ENCODE measurements at places on chromosomes 3 and 15.

DNA sequence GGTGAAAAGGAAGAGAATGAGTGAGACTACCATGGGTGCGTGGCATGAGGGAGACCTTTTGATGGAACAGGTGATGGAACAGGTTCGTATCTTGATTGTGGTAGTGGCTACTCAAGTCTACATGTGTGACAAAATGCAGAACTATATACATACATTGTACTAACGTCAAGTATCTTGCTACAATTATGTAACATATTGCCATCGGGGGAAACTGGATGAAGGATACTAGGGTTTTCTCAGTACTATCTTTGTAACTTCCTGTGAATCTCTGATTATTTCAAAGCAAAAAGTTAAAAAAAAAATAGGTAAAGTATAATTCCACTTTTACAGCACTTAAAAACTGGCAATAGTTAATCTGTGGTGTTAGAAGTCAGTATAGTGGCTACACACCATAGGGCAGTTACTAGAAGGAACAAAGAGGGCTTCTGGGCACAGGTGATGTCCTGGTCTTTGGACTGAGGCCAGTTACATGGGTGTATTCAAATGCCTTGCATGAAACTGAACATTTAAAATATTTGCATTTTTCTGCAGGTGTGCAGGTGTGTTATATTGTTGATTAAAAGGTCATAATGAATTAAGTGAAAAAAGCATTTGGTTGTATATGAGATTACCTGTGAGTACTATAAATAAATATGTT, 61.4 kb downstream of the LRRK1 start:
- DNase-seq: no peak

DNA sequence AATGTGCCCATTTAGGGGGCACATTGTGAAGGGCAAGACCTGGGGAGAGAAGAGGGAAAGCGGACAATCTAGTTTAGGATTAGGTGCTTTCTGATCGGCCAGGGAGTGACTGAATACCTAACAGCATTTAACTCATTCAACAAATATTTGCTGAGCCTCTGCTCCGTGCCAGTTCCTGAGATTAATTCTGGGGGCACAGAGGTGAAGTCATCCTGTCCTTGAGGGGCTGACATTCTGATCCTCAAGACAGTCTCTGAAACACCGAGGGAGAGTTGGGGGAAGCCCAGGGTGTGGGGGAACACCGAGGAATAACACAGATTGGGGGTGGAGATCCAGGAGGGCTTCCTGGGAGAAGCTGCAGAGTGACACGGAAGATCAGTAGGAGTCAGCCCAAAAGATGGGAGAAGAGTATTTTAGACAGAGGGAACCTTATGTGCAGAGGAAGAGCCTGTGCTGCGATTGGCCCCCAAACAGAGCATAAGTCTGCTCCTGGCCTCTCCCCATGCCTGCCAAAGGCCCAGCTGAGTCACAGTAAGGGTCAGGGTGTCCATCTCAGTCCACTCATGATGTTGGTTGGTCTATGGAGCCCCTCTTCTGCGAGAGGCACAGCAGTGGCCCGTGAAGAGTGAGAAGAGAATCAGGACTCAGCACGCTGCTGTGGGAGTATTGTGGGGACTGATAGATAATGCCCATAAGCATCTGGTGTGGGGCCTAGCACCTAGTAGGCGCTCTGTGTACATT, 60.2 kb downstream of the AMOTL2 start:
- DNase-seq: no peak

- DNase-seq: no peak
Observed at GRCh38 chr3:181298421-181298820, 308.9 kb upstream of the DNAJC19 start.

- DNase-seq: no peak
Observed at GRCh38 chr3:45907769-45908705, 21.7 kb downstream of the CCR9 start.

GRCh38 chr3:71423151-71423906, 160.2 kb downstream of the FOXP1 start:
- DNase-seq: no peak

DNA sequence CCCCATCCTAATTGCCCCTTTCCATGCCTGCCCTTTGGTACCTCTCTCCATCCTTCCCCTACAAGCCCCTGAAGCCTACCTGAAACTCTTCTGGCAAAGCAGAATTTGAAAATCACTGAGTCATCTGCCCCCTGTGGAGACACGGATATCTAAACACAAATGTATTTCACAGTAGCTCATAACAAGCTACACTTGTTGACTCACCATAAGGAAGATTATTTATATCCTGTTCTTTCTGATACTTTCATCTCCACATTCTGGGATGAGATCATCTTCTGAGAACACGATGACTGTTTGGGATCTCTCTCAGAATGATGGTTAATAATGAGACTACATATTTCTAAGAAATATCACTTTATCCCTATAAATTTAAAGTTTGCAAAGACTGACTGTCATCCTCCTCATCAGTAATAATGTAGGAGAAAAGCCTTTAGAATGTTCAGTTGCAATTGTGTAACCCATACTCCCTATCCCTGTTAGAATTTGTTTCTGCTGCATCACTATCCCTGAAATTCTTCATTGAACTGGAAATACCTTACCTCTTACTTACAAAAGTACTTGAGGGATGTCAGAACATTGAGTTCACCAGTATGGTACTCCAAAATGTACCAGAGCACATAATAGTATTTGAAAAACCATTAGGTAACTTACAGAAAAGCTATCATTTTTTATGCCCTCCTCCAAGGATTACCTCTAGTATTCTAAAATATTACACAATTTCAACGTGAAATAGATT, 116.1 kb upstream of the IL12A start:
- DNase-seq: no peak

- DNase-seq: no peak
Observed at GRCh38 chr15:101043911-101044624, 124.9 kb downstream of the LRRK1 start.

- DNase-seq: no peak
Observed at GRCh38 chr3:94372026-94372425, 309.2 kb downstream of the NSUN3 start.

- DNase-seq: no peak
Observed at GRCh38 chr15:73939138-73939537, 12.9 kb downstream of the LOXL1 start.

- DNase-seq: no peak
Observed at GRCh38 chr15:48671103-48672022, 25.9 kb upstream of the FBN1 start.

GRCh38 chr3:181626036-181626435, 85.7 kb upstream of the SOX2 start:
- DNase-seq: no peak

DNA sequence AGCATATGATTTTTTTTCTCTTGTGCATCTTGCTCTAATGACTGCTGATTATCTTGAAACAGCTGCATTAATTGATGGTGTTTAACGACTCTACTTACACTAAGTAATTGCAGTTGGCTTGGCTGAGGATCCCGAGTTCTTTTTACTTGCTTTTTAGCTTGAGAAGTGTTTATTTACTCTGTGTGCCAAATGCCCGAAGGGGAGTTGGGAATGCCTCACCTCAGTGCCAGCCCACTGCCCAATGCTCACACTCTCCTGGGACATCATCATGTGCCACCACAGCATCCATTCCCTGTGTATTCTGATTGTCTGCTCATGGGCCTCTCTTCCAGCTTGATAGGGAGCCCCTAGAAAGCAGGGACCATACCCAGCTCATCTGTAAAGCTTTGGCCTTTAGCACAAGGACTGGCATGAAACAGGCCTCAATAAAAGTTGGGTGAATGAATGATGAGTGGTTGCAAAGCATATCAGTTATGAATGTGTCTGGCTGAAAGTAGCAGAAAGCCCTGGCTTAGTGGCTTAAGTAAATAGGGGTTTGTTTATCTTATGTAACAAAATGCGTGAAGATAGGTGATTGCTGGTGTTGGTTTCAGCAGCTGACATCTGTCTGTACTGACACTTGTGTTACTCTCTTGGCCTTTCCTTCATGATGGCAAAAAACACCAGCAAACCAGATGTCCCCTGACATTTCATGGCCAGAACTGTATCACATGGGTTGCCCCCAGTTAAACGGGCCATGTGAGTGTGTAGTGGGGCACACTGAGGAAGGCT, 8.1 kb downstream of the PXYLP1 start:
- no peak for DNase-seq

DNA sequence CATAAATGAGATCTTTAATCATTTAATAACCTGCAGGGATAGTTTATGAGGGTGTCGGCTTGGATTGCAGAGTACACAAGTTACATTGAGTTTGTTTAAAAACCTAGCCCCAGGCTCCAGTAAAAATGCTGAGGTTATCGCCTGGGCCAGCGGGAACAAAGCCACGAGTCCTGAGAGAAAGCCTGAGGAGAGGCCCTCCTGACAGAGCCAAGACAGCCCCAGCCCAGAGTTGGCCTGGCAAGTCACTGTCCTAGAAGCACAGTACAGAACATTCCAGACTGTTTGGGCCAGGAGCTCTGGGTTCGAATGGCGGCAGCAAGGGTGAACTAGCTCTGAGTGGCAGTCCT, 32.4 kb downstream of the SEC61A1 start:
- DNase-seq: no peak

- DNase-seq: no peak
Observed at GRCh38 chr3:13280811-13281506, 139.2 kb downstream of the NUP210 start.

DNA sequence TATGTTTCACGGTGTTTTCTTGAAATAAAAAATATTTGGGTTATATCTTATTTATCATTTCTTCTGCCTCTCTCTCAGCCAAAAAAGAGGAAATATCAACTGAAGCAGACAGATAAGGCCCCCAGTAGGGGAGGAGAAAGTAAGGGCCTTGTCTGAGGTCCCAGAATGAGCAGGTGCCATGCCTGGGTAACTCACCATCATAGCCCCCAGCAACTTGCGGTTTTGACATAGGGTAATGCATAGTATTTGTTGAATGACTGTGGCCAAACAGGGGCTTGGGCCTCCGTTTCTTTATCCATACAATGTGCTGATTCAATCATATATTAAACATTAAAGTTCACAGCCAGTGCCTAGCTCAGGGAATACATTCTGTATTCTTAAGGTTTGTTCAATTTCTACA, 119.6 kb downstream of the ABI3BP start:
- no peak for DNase-seq

DNA sequence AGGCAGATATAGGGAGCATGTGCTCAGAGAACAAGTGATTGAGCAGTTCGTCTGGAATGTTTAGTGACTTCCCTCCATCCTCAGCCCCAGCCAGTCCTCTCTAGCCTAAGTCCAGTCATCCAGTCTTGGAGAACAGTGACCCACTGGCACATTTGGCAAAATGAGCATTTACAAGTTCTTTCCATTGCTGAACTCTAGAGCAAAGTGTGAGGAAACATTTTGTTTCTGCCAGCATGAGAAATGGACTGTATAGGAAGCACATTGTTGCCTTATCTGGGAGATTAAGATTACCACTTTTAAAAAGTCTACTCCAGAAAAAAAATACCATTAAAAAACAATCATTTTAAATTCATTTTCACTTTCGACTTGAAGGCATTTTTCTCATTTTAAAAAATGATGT, 353.6 kb downstream of the SHQ1 start:
- no peak for DNase-seq

GRCh38 chr3:110731148-110731547, 340.5 kb upstream of the NECTIN3 start:
- DNase-seq: no peak

DNA sequence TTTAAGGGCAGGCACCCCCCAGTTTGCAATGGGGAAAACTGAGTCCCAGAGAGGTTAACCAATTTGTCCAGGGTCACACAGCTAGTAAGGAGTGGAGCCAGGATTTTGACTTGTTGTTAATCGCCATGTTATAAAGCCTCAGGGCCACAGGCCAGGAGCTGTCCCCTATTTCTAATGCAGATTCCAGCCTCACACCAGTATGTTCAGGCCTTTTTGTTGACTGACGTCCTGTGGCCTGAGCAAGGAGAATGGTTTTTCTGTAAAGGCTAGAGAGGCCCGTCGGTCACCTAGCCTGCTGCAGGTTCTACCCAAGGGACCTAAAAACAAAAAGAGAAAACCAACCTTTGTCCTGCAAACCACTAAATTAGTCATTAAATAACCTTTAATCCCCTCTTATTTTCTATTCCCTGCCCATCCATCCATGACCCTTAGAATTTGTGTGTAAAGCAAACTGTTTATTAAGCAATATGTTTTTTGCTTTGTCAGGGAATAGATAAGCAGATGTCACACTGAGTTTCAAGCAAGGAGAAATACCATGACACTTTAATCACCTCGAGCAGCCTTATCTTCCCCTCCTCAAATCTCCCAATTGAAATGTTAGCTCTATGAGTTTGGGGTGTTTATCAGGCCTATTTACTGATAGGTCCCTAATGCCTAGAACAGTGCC, 14.1 kb downstream of the ACOX2 start:
- DNase-seq: no peak

GRCh38 chr3:121768452-121768851, 18.9 kb upstream of the GOLGB1 start:
- no peak for DNase-seq

DNA sequence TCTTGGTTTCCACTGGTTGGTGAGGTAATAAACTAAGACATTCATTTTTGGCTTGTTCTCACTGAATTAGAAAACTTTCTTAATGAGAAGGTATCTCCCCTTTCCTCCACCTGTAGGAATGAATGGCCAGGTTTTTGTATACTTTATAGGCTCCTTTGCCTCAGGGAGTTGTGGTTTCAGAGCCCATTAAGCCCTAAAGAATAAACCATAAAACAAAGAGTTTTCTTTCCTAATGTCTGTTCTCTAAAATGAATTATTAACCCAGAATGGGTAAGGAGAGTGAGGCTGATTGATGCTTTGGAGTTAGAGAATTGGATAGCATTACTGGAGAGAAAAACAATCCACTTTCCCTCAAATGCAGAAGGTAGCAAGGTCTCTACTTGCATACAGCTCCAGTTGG, 67.6 kb downstream of the TIGIT start:
- DNase-seq: no peak

GRCh38 chr3:186002884-186003472, 65.2 kb upstream of the TRA2B start:
- no peak for DNase-seq

DNA sequence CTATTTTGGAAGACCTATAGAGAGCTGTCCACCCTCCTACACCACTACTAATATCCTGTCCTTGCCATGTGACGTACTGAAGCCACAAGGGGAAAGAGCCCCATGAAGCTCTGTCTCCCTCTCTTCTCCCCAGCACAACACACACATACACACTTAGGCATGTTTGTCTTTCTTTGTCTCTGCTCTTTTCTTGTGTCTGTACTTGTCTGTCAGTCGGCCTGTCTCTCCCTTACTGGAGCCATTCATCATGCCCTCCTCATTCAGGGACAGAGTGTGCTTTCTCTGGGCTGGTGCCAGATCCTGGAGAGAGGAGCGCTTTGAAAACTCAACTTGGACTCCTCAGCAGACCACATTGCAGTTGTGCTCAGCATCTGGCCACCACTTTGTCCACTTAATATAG, 47.6 kb downstream of the PSMD6 start:
- no peak for DNase-seq

GRCh38 chr3:10992017-10992942, at the start of gene SLC6A1:
Gene SLC6A1 (plus strand): TSS chr3:10992748. CDS start chr3:11017212, 24,464 bp downstream.
- DNase-seq: no peak

GRCh38 chr3:197027896-197028727, 1.5 kb downstream of the MELTF start:
- no peak for DNase-seq

GRCh38 chr3:102608875-102609274, 174.1 kb downstream of the ZPLD1 start:
- no peak for DNase-seq
